NCI-H187 (cell line): ENCODE measurements at places on chromosomes 12 and 14.

GRCh38 chr14:23149745-23150144 is 30.7 kb upstream of the CEBPE start:
- no peak for DNase-seq

DNA sequence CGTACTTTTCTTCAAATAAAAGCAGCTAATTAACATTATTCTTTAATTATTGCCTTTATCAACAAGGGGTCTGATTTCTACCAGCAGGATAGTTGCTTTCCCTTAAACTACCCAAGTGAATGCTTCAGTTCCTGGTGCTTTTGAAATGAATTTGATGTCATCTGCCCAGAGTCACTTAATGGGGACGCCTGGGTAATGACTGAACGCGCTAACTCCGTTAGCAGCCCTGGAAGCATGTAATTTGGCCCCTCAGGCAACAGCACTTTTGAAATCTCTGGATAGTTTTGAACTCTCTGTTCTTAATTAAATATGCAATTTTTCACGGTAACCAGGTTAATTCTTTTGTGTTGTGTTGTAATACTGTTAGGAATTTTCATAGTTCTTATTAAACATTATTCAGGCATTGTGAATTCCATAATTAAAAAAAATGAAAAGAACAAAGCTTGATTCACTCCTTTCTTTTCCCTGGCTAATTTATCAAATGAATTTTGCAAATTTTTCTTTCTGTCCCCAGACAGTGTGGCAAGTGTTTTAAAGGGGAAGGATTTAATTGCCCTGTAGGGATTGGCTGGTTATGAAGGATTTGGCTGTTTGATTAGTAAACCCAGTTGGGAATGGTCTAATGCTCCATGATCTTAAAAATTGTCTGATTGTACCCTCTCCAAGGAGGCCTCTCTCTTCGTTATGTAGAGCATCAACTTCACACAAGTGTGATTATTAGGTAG is 137.5 kb upstream of the MYL2 start:
- no peak for DNase-seq

- peak; percentile 29 for DNase-seq
Observed at GRCh38 chr14:102731871-102732800, 45.1 kb upstream of the TRAF3 start.

- no peak for DNase-seq
Observed at GRCh38 chr14:22847661-22848341, 11.4 kb downstream of the MMP14 start.
